Activated CD8-positive, alpha-beta memory T cell treated with anti-CD3 and anti-CD28 coated beads, Interleukin-2, amount 50 U/mL, for 48 hours (primary cell): ENCODE measurements at places on chromosomes 1 and 21.

DNA sequence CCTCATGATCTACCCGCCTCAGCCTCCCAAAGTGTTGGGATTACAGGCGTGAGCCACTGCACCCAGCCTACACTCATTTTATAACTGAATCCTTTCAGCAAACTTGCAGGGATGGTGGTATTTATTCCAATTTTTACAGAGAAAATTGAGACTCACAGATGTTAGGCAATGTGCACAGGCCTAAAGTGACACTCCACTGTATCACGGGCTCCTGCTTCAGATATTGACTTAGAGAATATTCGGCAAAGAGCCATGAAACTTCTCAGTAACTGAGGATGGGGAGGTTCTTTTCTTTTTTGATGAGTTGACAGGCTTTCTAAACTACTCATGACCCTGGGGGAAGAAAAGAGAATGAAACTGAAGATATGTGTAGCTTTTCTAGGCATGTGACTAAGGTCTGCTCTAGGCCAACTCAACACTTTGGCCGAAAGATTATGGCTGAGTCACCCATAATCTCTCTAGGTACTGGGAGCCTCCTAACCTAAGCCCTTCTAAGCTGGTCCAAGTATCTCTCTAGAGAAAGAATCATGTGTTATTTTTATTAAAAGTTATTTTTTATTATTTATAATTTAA lies 19.9 kb upstream of the PTCH2 start:
- no peak for DNase-seq

- DNase-seq, result no peak
These were observed 9.5 kb downstream of the TMEM222 start for GRCh38 chr1:27331426-27331825.

- no peak for DNase-seq
These were observed 70.1 kb downstream of the KAZN start for GRCh38 chr1:14668538-14668937.

DNA sequence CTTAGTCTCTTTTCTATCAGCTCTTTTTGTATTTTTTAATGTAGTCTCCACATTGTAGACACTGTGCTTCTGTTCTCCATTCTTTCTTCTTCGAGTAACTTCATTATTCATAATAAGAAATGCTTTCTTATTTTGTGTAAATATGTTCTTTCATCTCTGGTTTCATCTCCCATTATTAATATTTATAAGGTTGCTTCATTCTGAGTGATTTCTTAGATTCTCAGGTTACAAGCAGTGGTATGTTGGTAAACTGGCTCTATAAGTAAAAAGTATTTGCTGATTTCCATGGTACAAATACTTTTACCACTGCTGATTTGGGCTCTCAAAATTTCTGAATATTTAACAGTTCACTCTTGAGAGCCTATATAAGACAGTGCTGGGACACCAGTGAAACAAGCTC lies 81.3 kb downstream of the CDC14A start:
- no peak for DNase-seq

- DNase-seq, result no peak
These were observed 15.9 kb upstream of the EPB41 start for GRCh38 chr1:28898405-28898881.

DNA sequence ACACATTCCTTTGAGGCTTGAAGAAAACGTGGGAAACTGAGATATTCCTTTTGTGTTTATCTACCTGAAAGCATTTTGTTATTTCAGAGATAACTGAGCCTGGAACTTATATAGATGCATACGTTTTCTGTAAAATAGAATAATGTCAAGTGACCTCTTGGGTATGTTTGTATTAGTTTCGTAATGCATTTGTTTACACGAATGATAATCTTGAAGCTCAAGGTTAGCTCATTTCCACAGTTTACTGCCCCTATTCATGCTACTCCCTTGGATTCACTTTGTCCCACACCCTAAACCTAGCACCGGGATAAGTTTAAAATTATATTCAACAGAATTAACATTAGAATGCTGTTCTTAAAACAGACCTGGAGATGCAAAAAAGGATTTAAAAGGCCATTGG lies 54.4 kb downstream of the MRPL39 start:
- no peak for DNase-seq

- DNase-seq, result no peak
These were observed 1.3 kb downstream of the PRDM2 start for GRCh38 chr1:13701271-13701640.

DNA sequence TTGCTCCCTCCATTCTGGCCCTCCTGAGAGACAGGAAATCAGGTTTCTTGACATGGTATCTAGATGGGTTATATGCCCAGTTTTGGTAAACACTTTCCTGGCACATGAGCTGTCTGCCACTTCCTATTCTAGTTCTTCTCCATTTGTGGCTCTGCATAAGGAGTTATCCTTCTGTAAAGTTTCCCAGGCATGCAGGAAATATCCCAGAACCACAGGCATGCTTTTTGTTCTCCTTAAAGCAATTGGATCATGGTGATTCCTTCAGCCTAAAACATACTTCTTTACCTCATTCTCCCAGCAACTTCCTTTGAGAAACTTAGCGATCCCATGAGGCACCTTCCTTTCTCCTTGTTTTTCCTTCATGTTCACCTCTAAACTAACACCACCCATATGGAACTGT lies 199.8 kb downstream of the CRB1 start:
- DNase-seq, result no peak

DNA sequence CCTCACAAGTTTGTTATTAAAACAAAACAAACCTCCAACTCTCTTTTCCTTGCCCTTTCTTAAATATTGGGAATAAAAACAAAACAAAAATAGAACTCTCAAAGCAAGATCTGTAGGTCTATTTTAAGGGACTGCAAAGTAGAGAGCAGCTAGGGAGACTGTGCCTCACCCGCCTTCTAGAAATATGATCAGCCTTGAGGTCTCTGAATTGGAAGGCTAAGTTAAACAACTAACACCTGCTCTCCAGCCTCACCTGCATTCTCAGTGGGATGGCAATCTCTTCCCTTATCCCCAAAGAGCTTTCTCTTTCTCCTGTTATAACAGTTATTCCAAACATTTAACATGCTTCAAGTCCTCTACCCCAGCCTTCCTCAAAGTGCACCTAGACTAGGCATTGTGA lies 75.5 kb upstream of the TNR start:
- DNase-seq, result no peak

- DNase-seq, result no peak
These were observed 489.3 kb downstream of the AMY1C start for GRCh38 chr1:104238991-104239390.

- DNase-seq, result no peak
These were observed 435.9 kb upstream of the PRMT6 start for GRCh38 chr1:106620521-106620954.

- no peak for DNase-seq
These were observed 6.9 kb downstream of the ZNF691 start for GRCh38 chr1:42853116-42853884.

- DNase-seq, result no peak
These were observed 15.9 kb upstream of the CPLANE2 start for GRCh38 chr1:16252912-16253311.

GRCh38 chr1:85058311-85058710 lies 10.0 kb upstream of the MCOLN3 start:
- DNase-seq, result no peak

GRCh38 chr1:119595168-119595567 lies 52.9 kb downstream of the ZNF697 start:
- no peak for DNase-seq

- DNase-seq, result no peak
These were observed 40.8 kb upstream of the ACOT11 start for GRCh38 chr1:54507033-54507870.

DNA sequence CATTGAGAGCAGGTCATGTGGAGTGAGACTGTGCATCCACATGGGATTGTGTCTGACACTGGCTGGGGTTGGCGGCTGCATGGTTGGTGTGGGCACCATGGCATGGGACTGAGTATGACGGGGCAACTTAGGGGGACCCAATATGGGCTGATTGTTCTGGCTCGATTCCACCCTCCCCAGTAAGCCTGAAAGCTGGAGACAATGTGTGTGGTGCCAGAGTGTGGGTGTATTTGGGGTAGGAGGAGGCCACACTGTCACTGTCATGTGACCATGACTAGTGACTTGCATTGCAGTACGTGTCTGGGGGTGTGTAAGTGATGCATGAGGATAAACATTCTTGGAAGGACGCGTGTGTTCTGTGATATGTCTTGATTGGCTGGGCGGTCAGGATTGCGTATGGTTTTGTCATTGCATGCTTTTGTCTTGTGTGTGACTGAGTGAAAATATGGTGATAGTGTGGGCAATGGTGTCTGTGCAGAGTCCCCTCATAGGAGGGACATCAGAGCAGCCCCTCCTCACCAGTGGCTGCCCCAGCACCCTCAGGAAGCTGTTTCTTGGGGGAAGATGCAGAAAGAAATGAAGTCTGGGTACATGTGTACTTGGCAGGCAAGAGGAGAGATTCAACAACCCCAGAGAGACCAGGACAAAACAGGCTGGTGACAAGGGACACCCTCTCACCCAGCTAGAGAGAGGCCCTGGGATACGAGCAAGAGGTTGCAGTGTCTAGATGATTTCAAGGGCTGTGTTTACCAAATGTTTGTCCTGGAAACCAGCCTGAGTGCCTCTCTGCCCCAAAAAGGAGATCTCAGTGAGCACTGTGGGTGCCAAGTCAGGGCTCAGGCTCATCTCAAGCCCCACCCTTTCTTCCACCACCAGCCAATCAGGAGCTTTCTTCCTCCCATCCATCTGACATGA lies 36.3 kb downstream of the SDC3 start:
- no peak for DNase-seq

GRCh38 chr1:230167419-230167852 lies 100.4 kb downstream of the GALNT2 start:
- no peak for DNase-seq

DNA sequence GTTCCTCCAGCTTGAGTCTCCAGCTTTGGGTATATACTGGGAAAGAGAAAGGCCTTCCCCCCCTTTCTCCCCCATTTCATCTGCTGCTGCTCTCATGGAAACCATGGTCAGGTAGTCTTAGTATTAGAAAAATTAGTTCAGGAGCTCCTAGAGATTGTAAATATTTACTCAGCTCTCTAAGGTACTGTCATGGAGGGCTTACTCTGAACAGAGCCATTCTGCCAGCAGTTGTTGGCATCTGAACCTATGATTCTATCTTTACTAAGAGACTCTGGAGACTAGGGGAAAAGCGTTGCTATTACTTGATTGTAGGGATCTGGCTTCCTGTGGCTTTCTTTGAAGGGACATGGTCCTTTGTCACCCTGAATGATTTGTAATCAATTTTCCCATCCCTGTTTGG lies 6.1 kb downstream of the INTS3 start:
- DNase-seq, result no peak

DNA sequence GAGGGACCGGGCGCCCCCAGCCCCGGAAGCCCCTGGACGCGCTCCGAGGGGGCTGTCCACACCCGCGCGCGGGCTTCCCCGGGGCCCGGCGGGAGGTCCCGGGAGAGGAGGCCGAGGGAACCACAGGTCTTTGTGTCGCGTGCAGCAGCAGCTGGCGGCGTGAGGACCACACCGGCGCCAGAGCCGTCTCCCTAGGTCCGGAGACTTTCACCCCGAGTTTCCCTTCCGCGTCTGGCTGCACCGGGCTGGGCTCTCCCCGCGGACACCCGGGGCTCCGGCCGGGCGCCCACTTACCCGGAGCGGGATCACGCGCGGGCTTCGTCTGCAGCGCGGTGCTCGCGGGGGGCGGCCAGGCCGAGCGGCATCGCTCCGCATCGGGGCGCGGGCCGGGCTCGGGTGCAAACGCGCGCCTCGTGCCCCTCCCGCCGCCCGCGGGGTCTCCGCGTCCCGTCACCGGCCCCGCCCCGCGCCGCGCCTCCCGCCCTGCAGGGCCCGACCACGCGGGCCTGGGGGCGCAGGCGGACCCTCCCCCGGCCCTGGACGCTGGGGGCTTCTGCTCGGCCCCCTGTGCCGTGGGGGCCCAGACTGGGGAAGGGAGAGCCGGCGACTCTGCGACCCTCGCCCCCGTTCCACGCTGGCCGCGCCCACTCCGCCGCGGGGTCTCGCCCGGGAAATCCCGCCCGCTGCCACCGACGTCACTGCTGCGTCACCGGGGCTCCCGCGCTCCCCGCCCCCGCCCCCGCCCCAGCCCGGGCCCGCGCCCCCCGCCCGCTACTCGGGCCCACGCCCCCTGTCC lies at the start of gene GNG4:
GNG4 (minus strand) TSS at position 417 of the 796 bp plus-strand sequence. CDS start 65,946 bp downstream, outside the sequence.
- DNase-seq, result no peak

DNA sequence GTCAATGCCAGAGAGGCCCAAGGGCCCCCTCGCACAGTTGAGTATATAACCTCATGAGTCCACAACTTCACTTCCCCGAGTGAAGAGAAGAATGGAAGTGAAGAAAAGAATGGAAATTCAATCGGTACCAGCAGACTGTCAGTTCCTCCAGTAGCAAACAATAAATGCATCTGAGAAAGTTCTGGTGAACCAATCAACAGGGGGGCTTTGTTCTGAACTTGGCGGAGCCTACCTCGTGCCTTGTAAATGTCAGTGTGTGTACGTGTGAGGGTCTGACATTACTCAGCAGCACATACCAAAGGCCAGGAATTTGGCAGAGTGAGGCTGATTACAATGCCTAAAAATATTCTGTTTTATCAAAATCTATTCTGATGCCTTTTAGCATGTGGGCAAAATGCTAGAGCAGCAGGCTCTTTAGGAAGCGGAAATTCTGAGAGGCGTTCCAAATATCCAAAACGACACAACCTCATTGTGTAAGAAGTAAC lies 238.5 kb downstream of the LTN1 start:
- DNase-seq, result no peak

DNA sequence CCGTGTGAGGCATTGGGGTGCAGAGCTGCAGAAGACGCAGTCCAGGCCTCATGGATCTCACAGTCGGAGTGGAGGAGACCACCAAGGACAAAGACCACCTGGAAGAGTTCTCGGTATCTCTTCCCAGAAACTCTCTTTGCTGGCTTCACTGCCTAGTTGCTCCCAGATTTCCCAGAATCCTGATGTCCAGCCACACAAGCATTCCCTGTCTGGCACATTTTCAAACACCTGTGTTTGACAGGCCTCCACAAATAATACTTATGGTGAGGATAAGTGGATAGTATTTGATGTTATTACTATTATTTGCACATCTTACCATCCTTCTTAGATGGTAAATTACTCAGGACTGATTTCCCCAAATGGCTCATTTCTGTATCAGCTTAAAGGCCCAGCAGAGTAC lies 27.7 kb upstream of the KANK4 start:
- DNase-seq, result no peak

GRCh38 chr1:78622548-78622947 lies 2.3 kb downstream of the IFI44L start:
- no peak for DNase-seq

GRCh38 chr1:61638911-61639605 lies 85.9 kb downstream of the TM2D1 start:
- no peak for DNase-seq

DNA sequence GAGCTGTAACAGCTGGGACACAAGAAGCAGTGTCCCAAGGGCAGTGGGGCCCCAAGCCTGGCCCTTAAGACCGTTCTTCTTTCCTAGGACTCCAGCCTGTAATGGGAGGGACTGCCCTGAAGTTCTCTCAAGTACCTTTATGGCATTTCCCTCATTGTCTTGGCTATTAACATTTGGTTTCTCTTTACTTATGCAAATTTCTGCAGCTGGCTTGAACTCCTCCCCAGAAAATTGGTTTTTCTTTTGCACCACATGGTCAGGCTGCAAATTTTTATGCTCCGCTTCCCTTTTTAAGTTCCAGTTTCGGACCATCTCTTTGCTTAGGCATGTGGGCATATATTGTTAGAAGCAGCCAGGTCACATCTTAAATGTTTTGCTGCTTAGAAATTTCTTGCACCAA lies 3.1 kb upstream of the MROH9 start:
- DNase-seq, result no peak
